Smooth muscle cell of the pulmonary artery (primary cell): ENCODE measurements at places on chromosomes 7 and 10. TPM values are rescaled to one million over a fixed set of nuclear protein-coding genes. Genes with fewer than 3 reads are reported as not detected.

FAM237B gene
- not detected in 2 replicates for total RNA-seq

LIPF gene
- not detected in 2 replicates for total RNA-seq

SEMA4G gene
- total RNA-seq: 2.2 and 3.0 TPM in 2 replicates

PAX4 gene
- not detected in 2 replicates for total RNA-seq

JAZF1 gene
- 9.7 and 11.7 TPM in 2 replicates for total RNA-seq

NAT16 gene
- not detected in 2 replicates for total RNA-seq

SLC26A4 gene
- total RNA-seq: 0.56 and 1.2 TPM in 2 replicates

SLIT1 gene
- total RNA-seq: 0.07 and 0.13 TPM in 2 replicates

FAM180A gene
- total RNA-seq: 51.3 and 119 TPM in 2 replicates

FAM204A gene
- 33.4 and 35.1 TPM in 2 replicates for total RNA-seq

NME8 gene
- total RNA-seq: not detected in 2 replicates

SPDYE1 gene
- total RNA-seq: not detected in 2 replicates

PON1 gene
- not detected in 2 replicates for total RNA-seq

MOGAT3 gene
- not detected in 2 replicates for total RNA-seq

CTNNA3 gene
- 0.03 and 0.13 TPM in 2 replicates for total RNA-seq

MRC1 gene
- total RNA-seq: under 0.01 TPM in 1 of 2 replicates, not detected in the other
